ENCODE measurements at places on chromosomes 1 and 21.

GRCh38 chr1:13820456-13820855 is 120.5 kb downstream of the PRDM2 start:
- DNase-seq: no peak

GRCh38 chr1:241701483-241702295 is 49.6 kb downstream of the WDR64 start:
- DNase-seq: no peak

DNA sequence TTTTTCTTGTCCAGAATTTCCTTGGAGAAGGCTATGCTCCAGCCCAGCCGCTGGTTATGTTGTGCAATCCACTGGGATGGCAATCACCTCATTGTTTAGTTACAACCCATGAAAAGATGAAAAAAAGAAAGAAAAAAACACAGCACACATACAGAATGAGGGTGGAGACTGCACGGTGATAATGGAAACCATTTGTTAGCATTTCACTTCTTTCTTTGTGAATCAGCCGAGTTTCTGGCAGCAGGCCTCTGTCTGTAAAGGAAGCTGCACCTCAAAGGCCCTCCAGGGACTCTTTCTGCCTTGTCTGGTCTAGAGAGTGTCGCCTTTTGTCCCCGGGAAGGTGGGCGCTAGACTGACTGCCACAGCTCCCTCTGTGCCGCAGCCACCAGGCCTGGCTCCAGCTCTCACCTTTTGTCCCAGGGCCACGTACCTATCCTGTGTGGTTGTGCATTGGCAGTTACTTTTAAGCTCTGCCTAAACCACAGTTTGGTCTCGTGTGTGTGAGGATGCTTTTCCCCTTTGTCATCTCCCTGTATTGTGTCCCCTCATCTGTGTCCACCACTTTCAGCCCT is 35.6 kb downstream of the NGF start:
- no peak for DNase-seq

DNA sequence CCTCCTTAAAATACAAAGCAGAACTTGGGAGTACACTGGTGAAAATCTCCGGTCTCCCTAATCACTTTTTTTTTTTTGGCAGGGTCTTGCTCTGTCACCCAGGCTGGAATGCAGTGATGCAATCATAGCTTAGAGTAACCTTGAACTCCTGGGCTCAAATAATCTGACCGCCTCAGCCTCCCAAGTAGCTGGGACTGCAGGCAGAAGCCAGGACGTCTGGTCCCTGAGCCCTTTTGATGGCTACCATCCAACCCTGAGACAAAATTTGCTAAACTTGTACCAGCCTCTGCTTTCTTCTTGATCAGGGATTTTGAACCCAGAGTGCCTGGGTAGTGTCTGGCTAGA is 4.1 kb downstream of the L1TD1 start:
- DNase-seq: no peak

DNA sequence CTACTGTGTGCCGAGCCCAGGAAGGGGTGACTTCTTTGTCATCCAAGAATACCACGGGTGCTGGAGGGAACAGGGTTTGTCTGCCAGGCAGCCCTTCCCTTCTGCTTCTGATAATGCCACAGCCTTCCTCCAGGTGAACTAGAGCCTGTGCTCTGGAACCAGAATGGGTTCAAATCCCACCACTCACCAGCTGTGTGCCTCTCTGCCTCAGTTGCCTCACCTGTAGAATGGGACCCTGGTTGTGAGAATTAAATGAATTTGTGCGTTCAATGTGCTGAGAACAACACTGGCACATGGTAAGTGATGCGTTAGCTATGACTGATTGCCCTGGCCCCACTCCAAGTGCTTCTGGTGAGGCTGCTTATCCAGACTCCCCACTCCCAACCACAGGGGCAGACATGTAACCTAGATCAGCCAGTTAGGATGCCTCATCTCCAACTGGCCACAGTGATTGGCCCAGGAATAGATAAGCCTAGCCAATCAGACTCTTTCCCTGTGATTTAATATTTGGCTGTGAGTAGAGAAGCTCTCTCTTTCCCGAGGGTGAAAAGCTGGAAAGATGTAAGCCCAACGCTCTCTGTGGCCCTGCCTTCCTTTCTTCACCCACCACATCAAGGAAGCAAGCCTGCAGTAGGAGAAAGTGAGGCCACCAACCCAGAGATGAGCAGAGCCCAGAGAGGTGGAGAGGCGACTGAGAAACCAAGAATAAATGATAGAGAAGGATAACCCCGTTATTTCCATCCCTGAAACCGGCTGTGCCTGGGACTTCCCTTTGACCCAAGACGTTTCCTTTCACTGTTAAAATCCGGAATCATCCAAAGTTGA is 20.8 kb upstream of the LAPTM5 start:
- DNase-seq: no peak

DNA sequence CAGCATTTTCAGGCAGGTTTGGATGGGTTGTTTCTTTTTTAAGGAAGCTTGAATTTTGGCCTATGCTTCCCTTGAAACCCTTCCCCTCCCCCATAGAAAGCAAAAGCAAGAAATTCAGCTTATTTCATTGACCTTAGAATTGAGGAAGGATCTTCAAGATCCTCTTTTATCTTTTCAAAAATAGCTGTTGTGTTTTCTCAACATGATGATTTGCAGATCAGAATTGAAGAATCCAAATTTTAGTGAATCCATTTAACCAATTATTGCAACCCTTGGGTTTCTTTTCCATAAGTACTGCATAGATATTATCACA is 73.7 kb downstream of the LRRC8C start:
- DNase-seq: no peak

DNA sequence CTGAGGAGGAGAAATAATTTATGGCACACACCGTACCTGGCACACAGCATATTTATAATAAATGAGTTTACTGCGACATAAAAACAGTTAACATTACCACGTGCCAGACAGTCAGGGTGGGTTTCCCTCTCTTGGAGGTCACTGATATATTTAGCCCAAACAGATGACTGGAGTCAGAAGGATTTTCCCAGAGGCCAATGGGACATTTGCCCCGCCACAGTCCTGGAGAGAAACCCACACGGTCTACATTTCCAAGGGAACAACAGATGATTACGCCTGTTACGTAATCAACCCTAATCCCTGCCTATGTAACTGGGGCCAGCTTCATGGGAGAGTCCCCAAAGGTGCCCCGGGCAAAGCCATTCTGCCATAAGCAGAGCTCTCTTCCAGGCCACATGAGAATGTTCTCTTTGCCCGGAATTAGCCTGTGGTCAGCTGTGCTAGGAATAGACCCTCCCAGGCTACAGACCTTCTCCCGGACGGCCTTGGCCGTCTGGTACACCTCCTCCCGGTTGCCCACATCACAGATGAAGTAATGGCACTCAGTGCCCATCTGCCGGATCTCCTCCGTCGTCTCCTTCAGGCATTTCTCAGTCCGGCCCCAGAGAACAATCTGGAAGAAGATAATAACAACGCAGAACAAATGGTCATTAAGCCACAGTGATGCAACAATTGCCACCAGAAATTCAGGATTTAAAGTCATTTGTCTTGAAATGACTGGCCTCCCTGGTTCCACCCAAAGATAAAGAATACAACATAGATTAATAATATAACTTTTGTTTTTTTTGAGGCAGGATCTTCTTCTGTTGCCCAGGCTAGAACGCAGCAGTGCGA is 37.7 kb downstream of the DHRS3 start:
- DNase-seq: no peak

DNA sequence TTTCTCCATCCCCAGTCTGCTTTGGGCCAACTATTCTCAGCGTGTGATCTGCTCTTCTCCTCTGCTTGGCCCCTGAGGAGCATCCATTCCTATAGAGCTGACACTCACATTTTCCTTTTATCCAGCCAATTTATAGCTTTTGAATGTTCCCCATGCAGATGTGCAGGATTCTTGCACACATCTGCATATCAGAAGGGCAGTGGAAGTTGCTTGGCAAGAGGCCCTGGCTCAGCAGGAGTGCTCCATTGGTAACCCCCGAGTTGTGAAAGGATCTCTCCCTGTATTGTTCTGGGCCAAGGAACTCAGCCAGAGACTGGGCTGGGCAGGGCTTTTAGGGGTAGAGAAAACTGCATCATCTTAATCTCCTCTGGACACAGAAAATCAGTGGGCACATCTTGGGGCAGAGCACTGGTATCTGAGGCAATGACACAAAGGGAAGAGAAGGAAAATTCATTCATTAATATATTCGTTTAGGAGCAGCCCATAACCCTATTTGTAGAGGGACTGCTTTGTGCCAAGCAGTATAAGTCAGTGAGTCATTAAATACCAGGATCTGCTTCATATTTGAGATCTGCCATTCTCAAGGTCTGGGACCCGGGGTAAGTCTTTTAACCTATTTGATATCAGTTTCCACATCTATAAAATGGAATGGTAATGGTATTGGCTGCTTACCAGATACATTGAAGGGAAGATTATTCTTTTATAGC is 31.0 kb upstream of the BEND5 start:
- DNase-seq: no peak

GRCh38 chr1:157438613-157439012 is 113.7 kb downstream of the FCRL5 start:
- DNase-seq: no peak

- no peak for DNase-seq
Measured at GRCh38 chr1:25112400-25112799, 119.9 kb downstream of the SYF2 start.

- DNase-seq: no peak
Measured at GRCh38 chr21:31577271-31577670, 82.2 kb upstream of the SOD1 start.

DNA sequence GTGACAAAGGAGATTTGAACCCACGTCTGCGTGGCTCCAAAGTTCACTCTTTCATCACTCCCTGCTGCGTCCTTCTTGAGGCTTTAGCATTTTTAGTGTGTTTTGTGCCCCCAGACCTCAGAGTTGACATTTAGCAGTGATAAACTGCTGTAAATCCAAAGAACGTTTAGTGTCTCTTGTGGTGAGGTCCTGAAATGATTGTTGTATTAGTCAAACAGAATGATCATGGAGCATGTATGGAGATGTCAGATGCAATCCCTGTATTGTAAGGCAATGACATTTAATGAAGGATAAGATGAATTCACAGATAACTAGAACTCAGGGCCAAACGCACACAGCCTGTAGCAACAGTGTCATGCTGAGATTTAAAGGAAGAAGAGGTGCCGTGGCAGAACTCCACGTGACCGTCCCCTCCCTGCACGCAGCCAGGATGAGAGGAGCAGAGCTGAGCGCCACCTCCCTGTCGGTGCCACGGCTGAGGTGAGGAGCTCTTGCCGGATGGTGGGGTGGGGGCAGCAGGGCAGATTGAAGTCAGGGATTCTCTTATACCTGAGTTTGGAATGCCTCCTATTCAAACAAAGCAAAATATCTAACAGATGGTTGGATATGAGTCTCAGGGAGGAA is 30.1 kb downstream of the NTPCR start:
- no peak for DNase-seq

- DNase-seq: no peak
Measured at GRCh38 chr1:113210248-113210647, 137.2 kb downstream of the LRIG2 start.

DNA sequence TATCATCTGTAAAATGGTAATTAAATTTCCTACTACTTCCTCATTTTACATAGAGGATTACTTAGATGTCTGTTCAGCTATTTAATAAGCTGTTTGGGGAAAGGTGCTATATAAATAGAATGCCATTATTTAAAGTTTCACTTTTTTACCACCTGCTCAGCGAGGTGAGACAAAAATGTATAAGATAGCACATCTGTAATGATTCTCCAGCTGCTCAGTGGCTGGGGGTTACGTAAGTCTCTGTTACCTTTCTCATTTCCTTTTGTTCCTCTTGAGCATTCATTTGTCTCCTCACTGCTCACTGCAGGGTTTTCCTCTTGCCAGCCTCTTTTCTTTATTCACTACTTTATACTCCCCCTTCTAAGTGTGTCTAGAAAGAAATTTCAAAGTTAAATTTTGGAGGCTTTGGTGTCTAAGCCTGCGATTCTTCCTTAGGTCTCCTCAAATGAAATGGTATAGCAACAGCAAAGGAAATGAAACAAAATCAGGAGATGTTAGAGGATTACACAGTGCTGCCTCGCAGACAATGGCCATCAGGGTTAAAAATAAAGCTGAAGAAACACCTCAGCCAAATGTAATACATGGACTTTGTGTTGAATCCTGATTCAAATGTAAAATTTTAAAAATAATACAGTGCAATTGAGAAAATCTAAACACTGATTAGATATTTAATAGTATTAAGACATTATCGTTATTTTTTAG is 6.8 kb downstream of the RGS8 start:
- DNase-seq: no peak

GRCh38 chr21:29405503-29406122 is 106.9 kb downstream of the BACH1 start:
- DNase-seq: no peak

DNA sequence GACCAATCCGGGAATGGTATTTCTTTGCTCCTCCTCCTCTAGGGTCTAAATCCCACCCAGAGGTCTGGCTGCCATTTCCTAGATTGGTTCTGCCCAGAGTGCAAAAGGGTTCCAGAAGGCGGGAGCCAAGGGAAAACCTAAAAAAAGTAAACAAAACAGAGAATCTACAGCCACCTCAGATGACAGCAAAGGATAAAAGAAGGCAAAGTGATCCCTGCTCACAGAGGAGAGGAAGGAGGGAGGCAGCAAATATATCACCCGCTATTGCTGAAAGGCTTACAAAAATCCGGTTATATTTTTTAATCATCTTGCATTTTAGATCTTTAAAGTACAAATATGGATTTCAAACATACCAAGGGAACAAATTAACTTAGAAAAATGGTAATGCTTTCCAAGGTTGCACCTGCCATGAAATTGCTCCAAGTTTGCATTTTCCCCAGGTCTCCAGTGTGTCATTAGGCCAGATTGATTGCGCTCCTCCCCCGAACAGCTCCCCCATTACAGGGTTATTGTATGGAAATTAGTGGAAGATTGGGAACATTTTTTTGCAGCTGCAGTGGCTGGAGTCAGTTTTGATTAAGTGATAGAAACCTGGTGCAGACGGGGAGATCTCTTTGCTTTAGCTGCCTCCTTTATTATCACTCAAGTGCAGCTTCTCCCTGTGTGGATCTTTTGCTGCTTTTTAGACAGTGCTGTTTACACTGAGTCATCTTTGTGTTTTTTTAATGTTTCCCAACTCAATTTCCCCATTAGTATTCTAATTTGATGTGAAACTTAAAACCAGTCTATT is 280.5 kb upstream of the CAMK1G start:
- no peak for DNase-seq

GRCh38 chr1:109268431-109269211 is 14.3 kb downstream of the PSRC1 start:
- no peak for DNase-seq

- DNase-seq: no peak
Measured at GRCh38 chr1:234271243-234271606, 102.0 kb upstream of the COA6 start.

DNA sequence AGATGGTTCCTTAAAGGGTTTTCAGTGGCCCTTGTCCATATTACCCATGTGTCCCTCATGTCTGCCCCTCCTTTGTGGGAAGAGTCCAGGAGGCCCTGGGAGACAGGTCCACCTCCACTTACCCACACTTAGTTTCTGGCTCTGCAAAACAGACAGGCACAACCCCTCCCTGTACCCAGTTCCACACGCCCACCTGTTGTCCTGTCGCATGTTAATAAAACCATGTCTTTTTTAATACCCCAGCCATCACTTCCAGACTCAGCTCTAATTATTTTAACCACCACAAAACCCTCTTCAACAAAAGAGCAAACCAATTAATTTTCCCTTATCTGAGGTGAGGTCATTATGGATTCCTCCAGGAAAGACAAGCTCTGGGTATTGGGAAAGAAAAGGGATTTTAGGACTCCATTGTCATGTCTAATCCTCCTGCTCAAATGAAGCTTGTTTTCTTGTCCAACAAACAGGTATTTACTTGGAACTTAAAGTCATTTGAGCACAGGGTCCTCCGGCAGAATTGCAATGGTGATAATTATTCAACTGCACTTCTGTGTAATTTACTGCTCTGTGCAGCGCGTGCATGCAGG is 68.9 kb downstream of the CCDC185 start:
- no peak for DNase-seq

All from stimulated activated naive CD4-positive, alpha-beta T cell (primary cell).